Breast epithelium (tissue), 4 donors: ENCODE measurements at places on chromosomes 16 and 17. TPM values are rescaled to one million over a fixed set of nuclear protein-coding genes. Genes with fewer than 3 reads are reported as not detected.

DNA sequence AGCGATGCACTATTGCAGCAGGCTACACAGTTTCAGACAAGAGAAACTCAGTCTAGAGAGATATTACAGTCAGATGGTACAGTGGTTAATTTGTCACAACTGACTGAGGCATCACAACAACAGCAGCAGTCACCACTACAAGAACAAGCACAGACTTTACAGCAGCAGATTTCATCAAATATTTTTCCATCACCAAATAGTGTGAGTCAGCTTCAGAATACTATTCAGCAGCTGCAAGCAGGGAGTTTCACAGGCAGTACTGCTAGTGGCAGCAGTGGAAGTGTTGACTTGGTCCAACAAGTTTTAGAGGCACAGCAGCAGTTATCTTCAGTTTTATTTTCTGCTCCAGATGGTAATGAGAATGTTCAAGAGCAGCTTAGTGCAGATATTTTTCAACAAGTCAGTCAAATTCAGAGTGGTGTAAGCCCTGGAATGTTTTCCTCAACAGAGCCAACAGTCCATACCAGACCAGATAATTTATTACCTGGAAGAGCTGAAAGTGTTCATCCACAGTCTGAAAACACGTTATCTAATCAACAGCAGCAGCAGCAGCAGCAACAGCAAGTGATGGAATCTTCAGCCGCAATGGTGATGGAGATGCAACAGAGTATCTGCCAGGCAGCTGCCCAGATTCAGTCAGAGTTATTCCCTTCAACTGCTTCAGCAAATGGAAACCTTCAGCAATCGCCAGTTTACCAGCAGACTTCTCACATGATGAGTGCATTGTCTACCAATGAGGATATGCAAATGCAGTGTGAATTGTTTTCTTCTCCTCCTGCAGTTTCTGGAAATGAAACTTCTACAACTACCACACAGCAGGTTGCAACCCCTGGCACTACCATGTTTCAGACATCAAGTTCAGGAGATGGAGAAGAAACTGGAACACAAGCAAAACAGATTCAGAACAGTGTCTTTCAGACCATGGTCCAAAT is 34.1 kb downstream of the NQO1 start:
- H3K27me3 ChIP-seq = no peaks in the 10 kb centered on the region
- DNase-seq = no peak
- H3K27ac ChIP-seq = peak overlapping the region; percentile 11
- peaks cover 27% of the 10 kb centered on the region for H3K36me3 ChIP-seq

DNA sequence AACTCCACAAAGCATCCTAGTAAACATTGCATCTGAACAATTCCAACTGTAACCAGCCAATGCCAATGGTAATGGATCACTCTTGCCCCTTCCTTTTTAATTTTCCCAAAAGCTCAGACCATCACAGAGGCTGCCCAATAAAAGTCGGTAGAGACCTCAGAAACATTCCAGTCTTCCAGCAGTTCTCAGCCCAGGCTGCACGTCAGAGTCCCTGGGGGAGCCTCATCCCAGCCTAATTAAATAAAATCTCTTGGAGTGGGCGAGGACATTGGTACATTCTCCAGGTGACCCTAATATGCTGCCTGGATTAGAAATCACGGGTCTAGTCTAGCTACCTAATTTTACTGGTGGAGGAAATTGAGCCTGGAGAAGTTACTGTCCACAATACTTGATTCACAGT is 117.1 kb upstream of the MYOCD start:
- H3K27ac ChIP-seq = no peak overlapping the region
- H3K27me3 ChIP-seq = no peaks in the 10 kb centered on the region
- no peaks in the 10 kb centered on the region for H3K4me1 ChIP-seq
- no peak overlapping the region for H3K4me3 ChIP-seq
- H3K36me3 ChIP-seq = no peaks in the 10 kb centered on the region

DNA sequence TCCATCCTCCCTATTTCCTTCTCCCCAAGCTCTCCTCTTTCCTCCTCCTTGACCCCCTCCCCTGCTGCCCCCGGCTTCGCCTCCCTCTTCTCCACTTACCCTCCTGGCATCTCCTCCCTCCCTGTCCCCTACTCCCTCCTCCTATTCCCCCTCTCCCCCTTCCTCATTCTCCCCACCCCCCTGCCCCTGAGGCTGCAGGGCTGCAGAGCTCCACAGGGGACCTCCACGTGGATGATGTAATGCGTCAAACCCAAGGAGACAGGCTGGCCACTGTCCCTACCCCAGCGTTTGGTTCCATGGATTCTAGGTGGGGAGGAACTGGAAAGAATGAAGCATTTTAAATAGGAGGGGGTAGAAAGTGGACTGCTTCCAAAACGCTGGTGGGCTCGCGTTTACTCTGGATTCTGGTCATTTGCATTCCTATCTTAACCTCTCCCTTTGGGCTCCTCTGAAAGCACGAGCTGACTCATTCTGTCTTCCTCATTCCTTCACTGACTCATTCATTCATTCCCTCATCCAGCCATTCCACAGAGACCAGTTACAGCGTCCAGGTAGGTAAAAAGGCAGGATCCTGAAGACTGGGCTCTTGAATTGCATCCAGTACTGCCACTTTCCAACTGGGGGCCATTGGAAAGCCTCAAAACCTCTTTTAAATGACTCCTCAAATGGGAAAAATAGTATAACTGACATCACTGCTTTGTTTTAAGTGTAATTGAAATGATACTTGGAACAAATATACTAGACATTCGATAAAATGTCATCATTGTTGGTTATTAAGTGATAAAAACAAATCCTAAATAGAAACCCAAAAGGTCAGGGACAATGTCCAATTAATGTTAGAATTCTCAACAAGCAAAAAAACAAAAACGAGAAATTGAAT is 943 bp upstream of the COTL1 start:
- H3K27ac ChIP-seq = peak overlapping the region; percentile 75
- peak overlapping the region; percentile 21 for H3K4me3 ChIP-seq
- DNase-seq = no peak
- H3K27me3 ChIP-seq = no peaks in the 10 kb centered on the region

GRCh38 chr17:6941989-6942388 is 53.9 kb upstream of the ALOX12 start:
- H3K36me3 ChIP-seq = no peaks in the 10 kb centered on the region
- no peak for DNase-seq
- no peak overlapping the region for H3K27ac ChIP-seq
- no peaks in the 10 kb centered on the region for H3K27me3 ChIP-seq
- H3K4me3 ChIP-seq = no peak overlapping the region
- H3K4me1 ChIP-seq = no peaks in the 10 kb centered on the region

GRCh38 chr17:36856903-36857381 is 80.3 kb upstream of the LHX1 start:
- H3K4me1 ChIP-seq = no peaks in the 10 kb centered on the region
- H3K36me3 ChIP-seq = no peaks in the 10 kb centered on the region
- no peaks in the 10 kb centered on the region for H3K27me3 ChIP-seq
- H3K4me3 ChIP-seq = no peak overlapping the region
- H3K27ac ChIP-seq = no peak overlapping the region

DNA sequence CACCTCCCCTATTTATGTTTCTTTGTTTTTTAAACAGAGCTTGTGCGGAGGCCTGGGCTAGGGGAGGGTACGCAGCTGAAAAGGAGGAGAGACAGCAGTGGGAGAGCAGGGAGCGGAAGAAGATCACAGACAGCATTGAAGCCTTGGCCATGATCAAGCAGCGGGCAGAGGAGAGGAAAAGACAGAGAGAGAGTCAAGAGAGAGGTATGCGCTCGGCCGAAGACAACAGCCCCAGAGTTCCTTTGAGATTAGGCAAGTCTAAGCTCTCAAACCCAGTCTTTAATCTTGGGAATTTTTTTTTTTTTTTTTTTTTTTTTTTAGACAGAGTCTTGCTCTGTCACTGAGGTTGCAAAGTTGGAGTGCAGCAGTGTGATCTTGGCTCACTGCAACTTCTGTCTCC is 20.6 kb downstream of the DNAAF1 start:
- H3K36me3 ChIP-seq = no peaks in the 10 kb centered on the region
- no peaks in the 10 kb centered on the region for H3K27me3 ChIP-seq
- H3K4me1 ChIP-seq = no peaks in the 10 kb centered on the region

- no peak overlapping the region for H3K4me3 ChIP-seq
- H3K4me1 ChIP-seq = no peaks in the 10 kb centered on the region
- no peak overlapping the region for H3K27ac ChIP-seq
- no peaks in the 10 kb centered on the region for H3K27me3 ChIP-seq
- DNase-seq = no peak
- H3K36me3 ChIP-seq = no peaks in the 10 kb centered on the region
Observed at GRCh38 chr17:55175788-55176427, 88.9 kb upstream of the HLF start.

- H3K27ac ChIP-seq = no peak overlapping the region
- no peak for DNase-seq
- peak overlapping the region; percentile 48 for H3K4me3 ChIP-seq
- no peaks in the 10 kb centered on the region for H3K36me3 ChIP-seq
- H3K27me3 ChIP-seq = peaks cover 92% of the 10 kb centered on the region
Observed at GRCh38 chr17:34579979-34580684, 750 bp downstream of the TMEM132E start.

DNA sequence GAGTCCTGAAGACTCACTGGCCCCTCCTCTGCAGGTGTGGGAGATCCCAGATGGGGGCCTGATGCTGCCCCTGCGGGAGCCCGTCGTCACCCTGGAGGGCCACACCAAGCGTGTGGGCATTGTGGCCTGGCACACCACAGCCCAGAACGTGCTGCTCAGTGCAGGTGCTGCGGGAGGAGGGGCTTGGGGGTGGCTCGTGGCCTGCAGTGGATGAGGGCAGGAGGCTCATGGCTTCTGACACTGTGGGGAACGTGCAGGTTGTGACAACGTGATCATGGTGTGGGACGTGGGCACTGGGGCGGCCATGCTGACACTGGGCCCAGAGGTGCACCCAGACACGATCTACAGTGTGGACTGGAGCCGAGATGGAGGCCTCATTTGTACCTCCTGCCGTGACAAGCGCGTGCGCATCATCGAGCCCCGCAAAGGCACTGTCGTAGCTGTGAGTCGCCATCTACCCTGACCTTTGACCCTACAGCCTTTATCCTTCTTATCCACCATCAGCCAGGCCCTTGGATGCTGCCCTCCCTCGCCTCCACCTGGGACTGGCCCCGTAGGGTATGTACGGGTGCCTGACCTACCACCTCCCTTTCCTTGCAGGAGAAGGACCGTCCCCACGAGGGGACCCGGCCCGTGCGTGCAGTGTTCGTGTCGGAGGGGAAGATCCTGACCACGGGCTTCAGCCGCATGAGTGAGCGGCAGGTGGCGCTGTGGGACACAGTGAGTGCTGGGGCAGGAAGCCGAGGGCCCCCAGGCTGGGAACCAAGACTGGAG is 3.6 kb downstream of the CORO1A start:
- H3K36me3 ChIP-seq = no peaks in the 10 kb centered on the region
- no peak overlapping the region for H3K4me3 ChIP-seq
- H3K27ac ChIP-seq = no peak overlapping the region

GRCh38 chr16:1612320-1613111 is at the start of gene CRAMP1:
TSS of gene CRAMP1 (plus strand) at chr16:1612360. CDS start at chr16:1614640, 2,280 bp downstream.
- H3K36me3 ChIP-seq = no peaks in the 10 kb centered on the region
- H3K4me1 ChIP-seq = peaks cover 2% of the 10 kb centered on the region
- DNase-seq = no peak
- H3K4me3 ChIP-seq = peak within 1 kb of the TSS; percentile 87
- H3K27me3 ChIP-seq = no peaks in the 10 kb centered on the region

DNA sequence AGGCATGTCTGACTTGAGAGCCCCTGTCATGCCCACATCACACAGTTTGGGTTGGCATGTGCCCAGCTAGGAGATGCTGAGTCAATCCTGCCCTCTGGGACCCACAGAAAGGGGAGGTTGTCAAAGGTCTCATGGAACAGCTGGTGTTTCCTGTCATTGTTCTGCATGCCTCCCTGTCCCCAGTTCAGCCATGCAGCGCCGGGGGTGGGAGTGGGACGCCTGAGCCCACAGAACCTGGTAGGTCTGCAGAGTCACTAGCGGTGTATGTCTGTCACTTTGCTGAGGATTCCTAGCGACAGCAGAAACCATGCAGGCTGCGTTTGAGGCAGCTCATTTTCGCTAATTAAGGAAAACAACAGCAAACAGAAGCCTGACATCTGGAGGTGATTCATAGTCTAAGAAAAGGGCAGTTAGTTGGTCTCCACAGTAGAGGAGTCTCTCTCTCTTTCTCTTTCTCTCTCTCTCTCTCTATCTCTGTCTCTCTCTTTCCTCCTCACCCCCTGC is 19.6 kb upstream of the CCL1 start:
- DNase-seq = no peak
- no peak overlapping the region for H3K4me3 ChIP-seq
- H3K27ac ChIP-seq = no peak overlapping the region

DNA sequence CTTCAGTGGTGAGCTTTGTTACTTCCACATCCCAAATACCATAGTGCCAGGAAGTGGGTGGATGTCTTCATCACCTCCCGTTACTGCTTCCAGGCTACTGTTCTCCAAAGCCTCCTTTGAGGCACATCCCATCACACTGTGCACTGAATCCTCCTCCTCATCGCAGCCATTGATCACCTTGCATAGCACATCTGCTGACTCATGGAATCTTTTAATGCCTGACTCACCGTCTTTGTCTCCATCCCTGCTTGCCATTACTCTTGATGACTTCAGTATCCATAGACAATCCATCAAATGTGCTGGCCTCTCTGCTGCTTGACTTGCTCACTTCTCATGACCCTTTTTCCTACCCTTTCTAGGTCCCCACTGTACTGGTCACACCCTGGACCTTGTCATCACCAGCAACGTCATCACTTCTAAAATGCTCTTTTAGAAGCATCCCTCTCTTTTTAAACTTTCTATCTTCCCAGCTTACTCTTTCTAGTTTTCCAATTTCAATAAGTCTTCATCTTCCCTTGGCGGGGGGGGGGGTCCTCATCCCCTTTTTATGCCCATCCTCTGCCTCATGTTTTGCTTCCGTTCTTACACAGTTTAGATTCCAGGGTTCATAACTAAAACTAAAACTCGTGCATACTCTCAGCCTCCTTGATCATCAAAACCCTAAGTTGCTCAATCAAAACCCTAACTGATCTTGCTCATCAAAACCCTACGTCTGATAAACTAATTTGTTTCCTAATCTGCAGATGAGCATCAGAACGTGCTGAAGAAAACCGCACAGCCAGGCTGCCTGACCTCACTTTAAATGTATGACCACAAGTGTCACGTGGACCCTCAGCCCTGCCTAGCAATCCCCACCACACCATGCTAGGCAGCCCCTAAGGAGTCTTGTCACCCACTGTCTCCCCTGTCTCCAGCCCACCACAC is 289.7 kb upstream of the ZFHX3 start:
- H3K4me3 ChIP-seq = no peak overlapping the region
- DNase-seq = no peak
- no peaks in the 10 kb centered on the region for H3K36me3 ChIP-seq
- no peaks in the 10 kb centered on the region for H3K27me3 ChIP-seq

- H3K27me3 ChIP-seq = no peaks in the 10 kb centered on the region
- H3K4me1 ChIP-seq = peaks cover 31% of the 10 kb centered on the region
- peak overlapping the region; percentile 83 for H3K27ac ChIP-seq
- H3K36me3 ChIP-seq = no peaks in the 10 kb centered on the region
- DNase-seq = no peak
Observed at GRCh38 chr17:4554441-4554996, 665 bp downstream of the MYBBP1A start.

Gene CAPN15
- 15.5 TPM for total RNA-seq

Gene SLFN12L
- 2.9 TPM for total RNA-seq

Gene KRTAP17-1
- total RNA-seq = not detected

Gene PRAC1
- total RNA-seq = not detected

Gene B4GALNT2
- 0.15 TPM for total RNA-seq

Gene PRM3
- total RNA-seq = not detected

Gene UNC45B
- not detected for total RNA-seq

Gene PLA2G10
- total RNA-seq = not detected
